Right lung (tissue), 10 donors: ENCODE measurements at places on chromosomes 2 and 18.

DNA sequence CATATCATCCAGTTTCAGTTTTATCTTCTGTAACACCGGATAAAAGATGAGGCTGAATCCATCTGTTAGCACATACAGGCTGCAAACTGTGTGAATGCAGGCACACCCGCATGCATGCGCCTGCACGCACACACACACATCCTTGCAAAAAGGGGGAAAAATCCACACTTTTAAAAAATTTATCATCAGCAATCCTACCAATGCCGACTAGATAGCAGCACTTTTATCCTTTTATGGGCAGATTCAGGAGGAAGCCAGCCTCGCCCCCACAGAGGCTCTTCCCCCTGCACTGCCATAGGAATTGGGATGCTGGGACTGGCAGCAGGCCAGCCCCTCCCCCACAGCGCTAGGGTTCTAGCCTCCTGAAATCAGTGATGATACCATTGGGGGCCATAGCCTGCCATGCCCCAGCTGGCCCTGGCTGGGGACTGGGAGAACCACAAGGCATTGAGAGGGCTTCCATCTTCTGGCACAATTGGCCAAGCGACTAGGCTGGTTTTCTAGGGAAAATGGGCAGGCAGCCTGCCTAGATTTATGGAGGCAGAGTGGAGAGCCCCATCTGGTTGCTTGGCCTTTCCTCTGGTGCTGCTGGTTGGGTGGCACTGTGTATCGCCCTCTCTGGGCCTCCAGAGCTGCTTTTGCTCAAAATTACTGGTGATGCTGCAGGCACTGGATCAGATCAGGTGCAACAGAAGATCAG, 25.5 kb downstream of the CYRIA start:
- DNase-seq, result no peak

DNA sequence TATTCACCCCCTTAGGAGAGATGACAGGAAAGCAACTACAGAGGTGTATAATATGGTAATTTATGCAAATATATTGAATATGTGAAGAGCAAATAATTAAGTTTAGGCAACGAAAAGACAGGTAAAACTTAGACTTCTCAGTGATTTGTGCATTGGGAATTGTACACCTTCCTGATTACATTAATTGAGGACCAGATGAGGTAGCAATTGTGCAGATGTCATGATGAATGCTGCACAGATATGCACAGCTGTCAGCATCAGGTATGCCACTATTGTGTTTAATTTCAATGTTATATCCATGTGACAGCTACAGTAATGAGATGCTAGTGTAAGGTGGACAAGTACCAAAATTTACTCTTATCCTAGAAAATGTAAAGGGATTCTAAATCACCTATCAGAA, 267.2 kb upstream of the FSIP2 start:
- DNase-seq, result no peak

DNA sequence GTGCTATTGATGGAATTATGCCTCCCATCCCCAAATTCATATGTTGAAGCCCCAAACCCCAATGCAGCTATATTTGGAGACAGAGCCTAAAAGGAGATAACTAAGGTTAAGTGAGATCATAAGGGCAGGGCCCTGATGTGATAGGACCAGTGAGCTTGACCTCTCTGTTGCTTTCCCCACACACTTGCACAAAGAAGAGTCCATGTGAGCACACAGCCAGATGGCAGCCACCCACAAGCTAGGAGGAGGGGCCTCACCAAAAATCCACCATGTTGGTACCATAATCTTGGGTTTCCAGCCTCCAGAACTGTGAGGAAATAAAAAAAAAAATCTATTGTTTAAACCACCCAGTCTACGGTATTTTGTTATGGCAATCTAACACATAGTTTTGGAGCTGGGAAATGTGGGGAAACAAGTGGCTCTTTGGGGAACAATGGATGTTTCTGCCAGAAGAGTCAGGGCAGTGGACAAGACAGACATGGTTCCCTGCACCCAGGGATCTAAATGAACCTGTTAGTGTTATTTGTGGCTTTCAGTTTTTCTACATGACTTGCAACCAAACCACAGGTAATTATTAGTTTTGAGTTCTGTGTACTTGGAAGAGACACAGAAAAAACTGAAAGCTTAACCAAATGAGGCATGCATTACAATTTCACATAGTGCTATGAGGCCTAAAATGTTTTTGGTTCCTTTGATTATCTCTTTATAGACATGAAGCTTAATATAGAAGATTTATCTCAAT, 259.1 kb downstream of the LTBP1 start:
- no peak for DNase-seq

DNA sequence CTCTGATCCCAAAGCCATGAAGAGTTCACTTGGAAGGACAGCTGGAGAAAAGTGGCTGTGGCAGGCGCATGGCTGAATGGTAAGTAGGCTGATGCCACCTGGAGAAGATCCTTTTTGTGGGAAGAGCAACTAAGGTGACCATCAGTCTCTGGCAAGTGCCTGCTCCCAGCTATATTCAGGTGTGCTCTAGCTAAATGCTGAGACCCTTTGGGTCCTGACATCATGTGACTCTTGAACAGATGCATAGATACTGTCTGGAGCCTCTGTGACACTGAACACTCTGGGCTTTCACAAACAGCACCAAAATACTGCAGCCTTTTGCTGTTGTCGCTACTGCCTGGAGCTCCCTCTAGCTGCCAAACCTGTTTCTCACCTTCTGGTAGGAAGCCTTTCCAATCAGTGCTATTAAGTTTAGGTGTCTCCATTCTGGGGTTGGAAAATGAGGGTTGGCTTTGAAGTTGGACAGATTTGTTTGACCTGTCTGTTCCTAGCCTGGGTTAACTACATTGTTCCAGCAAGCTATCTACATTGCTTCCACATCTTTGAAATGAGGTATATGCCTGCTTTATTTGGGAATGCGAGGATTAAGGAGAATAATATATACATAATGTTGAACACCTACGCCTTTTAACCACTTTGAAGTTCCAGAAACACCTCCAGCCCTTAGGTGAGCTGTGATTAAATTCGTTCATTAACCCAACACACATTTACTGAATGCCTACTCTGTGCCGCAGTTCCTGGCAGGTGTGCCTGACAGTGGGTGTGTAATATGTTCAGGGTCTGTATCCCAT, 3.1 kb downstream of the EGR4 start:
- no peak for DNase-seq

- no peak for DNase-seq
Measured at GRCh38 chr2:145194673-145195072, 674.8 kb upstream of the ZEB2 start.

- DNase-seq, result no peak
Measured at GRCh38 chr2:177396703-177397460, 4.3 kb downstream of the AGPS start.

GRCh38 chr2:19600506-19600905, 242.1 kb upstream of the OSR1 start:
- DNase-seq, result no peak

DNA sequence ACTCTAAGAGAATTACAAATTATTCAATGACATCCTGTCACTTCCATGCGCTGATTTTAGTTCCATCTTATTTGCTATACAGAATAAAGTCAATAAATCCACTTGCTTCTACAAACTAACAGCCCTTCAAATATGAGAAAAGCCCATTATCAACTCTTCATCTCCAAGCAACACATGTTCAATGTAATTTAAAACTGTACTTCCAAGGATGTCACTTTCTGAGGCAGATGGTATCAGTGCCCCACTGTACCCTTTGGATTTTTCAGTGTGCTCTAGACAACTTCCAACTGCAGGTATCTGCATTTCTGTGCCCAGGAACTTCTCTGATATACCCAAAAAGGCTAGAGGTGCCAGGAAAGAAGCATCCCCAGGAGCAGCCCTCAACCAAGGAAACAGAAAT, 87.6 kb downstream of the SMAD2 start:
- DNase-seq, result no peak

- no peak for DNase-seq
Measured at GRCh38 chr18:5515011-5515784, 28.6 kb downstream of the EPB41L3 start.

DNA sequence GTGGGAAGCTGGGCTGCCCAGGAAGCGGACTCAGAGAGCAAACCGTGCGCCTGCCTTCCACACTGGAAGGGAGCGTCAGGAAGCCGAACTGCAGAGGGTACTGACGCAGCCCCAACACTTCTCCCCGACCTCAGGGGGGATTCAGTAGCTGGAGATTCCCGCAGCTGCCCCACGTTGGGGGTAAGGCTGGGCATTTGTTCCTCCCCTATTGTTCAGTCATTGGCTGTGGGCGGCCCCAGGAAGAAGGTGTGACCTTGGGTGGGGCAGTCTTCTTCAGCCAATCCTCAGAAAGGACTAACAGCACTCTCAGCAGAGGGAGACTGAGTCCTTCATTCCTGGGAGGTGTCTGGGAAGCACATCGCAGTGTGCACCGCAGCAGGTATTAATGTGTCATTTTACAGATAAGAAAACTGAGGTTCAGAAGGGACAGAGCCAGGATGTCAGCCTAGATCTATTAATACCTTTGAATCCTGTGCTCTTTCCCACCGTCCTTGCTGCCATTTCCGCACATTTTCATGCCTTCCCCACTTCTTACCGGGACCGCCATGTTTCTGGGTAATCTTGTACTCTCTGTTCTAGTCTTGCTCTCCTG, 12.1 kb upstream of the C18orf32 start:
- DNase-seq, result no peak

- DNase-seq, result no peak
Measured at GRCh38 chr2:240857039-240858008, 11.3 kb upstream of the AGXT start.

DNA sequence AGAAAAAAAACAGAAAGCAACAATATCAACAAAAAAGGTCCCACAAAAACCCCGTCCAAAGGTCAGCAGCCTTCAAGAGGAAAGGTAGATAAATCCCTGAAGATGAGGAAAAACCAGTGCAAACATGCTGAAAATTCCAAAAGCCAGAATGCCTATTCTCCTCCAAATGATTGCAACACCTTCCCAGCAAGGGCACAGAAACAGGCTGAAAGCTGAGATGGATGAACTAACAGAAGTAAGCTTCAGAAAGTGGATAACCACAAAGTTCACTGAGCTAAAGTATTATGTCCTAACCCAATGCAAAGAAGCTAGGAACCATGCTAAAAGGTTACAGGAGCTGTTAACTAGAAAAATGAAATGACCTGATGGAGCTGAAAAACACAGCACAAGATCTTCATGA, 226.4 kb upstream of the DSEL start:
- no peak for DNase-seq

DNA sequence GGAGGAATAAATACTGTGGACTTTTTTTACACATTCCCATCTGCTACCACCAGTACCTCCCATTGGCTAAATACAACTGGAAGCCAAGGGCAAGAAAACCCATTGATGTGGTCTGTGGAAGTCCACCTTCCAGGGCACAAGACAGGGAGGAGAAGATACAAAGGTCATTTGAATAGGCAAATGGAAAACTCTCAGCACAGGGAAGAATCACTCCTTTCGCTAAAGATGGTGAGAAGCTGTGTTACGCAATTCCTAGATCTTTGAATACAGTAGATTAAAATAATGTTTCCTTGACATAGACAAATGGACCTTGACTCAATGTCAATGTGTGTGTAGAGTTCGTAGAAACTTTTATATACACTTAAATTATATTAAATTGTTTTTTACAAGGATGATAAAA, 70.9 kb upstream of the ERBB4 start:
- DNase-seq, result no peak

GRCh38 chr18:61443081-61443725, 110.0 kb downstream of the CDH20 start:
- DNase-seq, result no peak

GRCh38 chr2:142478206-142478605, 347.4 kb upstream of the LRP1B start:
- no peak for DNase-seq

GRCh38 chr2:226575928-226576327, 223.7 kb downstream of the IRS1 start:
- DNase-seq, result no peak

- no peak for DNase-seq
Measured at GRCh38 chr18:57267368-57267925, 84.9 kb upstream of the ST8SIA3 start.

DNA sequence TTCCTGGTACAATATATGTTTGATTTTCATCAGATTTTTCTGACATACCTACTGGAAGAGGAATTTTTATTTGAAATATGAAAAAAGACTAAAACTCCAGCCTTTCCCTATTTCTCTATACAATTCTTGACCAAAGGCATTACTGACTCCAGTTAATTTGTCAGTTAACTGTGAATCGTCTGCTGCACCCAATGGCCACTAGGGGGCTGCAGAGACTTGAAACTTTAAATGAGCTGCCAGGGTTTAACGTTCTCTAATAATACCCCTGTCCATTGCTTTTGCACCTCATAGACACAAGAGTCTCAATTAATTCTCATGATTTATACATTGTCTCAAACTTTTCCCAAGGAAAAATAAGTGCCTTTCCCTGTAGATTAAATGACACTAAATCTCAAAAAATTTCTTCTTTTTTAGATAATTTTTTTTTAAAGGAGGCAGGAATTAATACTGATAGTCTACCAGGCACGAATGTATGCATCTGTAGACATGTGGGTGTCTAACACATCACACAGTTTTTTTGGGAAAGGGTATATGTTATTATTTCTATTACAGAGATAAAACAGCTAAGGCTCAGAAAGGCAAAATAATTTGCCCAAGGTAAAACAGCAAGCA, 1.8 kb upstream of the ALK start:
- peak; percentile 26 for DNase-seq

GRCh38 chr2:429575-430254, 141.8 kb upstream of the ALKAL2 start:
- no peak for DNase-seq

DNA sequence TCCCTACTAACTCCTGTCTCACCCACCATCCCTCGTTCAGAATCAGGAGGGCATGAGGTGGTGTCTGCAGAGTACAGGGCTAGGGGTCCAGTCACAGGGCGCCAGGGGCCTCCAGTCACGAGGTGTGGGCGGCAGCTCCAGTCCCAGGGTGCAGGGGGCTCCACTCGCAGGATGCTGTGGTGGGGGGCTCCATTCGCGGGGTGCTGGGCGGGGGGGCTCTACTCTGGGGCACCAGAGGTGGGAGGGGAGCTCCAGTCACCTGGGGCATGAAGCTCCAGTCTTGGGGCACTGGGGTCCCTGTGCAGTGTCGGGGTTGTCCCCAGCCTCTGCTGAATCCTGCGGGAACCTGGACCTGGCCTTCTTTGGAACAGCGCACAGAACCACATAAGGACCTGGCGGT, 66.0 kb downstream of the EIPR1 start:
- DNase-seq, result no peak

GRCh38 chr18:7626922-7627440, 59.9 kb downstream of the PTPRM start:
- no peak for DNase-seq

GRCh38 chr2:234827096-234827860, 124.5 kb upstream of the SH3BP4 start:
- DNase-seq, result no peak

GRCh38 chr2:238971318-238972145, 123.6 kb downstream of the TWIST2 start:
- DNase-seq, result no peak

DNA sequence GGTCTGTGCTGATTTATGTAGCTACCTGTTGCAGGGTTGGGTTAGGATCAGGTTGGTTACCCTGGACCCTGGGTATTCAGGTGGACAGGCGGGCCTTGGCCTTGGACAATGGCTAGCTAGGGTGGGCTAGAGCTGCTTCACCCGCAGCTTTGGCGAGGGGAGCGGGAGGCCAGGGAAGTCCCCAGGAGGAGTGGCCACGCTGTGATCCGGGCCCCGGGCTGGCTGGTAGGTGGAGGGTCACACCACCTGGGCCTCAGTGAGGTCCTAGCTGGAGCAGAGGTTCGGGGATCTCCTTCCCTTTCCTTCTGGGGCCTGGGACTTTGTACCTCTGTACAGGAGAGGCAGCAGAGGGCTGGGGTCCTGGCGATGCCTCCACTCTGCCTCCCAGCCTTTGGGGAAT, 9.8 kb downstream of the RTP5 start:
- DNase-seq, result no peak

GRCh38 chr2:37851828-37852584, 73.1 kb upstream of the RMDN2 start:
- no peak for DNase-seq
